ENCODE measurements at places on chromosomes 7 and 10.
A peak's percentile ranks its signal among the peaks of the same experiment; 100 is the strongest.

DNA sequence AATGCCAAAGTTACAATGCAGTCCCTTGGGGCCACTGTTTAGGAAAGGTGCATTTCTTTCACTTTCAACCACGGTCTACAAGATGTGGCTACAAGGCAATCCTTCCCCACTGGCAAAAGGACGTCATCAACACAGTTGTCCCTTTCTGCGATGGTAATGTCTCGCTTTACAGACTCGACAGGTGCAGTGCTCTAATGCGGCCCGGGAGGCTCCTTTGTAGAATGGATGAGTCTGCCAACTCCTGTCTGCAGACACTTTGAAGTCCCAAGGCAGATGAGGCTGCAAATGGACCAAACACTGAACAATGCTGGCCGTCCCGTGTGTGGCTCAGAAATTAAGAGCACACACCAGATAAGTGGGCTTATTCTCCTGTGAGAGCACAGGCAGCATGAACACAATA, 133.7 kb downstream of the PIP4K2A start:
- DNase-seq: no peak

DNA sequence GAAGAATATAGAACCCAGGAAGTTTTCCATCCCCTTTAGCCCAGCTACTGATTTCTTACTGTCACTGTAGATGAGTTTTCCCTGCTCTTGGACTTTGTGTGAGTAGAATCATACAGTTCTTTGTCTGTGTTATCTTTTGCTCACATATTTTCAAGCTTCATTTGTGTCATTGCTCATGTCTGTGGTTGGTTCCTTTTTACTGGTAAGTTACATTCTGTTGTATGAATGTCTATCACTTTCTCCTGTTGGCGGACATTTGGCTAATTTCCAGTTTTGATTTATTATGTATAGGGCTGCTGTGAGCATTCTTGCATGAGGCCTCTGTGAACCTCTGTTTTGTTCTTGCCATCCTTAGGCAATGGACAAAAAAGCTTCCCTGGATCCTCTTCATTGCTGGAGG, 5.3 kb downstream of the GLRX3 start:
- DNase-seq: no peak

DNA sequence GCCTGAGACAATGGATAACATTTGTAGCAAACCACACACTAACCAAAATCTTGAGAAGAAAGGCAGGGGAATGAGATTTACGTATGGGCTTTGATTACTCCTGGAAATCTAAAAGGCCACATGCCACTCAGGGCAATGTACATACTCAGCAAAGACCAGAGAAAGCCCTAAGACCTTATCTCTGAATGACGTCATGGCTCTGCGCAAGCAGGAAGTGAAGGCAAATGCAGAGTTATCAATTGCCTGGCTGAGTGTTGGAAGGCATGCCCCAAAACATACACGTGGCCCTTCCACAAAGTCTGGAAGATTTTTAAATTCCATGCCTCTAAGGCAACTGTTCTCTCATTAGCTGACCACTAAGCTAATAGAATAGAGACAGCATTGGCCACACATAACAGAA, 90.9 kb upstream of the NRBF2 start:
- no peak for DNase-seq

DNA sequence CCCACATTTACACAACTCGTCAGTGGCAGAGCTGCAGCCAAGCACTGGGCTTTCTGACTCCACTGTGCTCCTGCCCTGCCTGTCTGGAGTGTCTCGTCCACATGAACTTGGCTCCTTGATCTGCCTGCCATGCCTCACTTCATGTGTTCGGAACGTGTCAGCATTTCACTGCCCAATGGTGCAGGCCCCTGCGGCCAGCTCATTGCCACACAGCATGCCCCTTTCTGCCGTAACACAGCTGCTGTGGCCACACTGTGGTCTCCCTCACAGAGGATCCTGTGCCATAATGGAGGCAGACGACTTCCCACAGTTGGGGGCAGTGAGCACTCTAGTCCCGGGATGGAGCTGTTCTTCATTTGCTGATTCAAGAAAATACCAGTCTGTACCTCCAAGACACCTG, 94.2 kb upstream of the GJD4 start:
- DNase-seq: no peak

DNA sequence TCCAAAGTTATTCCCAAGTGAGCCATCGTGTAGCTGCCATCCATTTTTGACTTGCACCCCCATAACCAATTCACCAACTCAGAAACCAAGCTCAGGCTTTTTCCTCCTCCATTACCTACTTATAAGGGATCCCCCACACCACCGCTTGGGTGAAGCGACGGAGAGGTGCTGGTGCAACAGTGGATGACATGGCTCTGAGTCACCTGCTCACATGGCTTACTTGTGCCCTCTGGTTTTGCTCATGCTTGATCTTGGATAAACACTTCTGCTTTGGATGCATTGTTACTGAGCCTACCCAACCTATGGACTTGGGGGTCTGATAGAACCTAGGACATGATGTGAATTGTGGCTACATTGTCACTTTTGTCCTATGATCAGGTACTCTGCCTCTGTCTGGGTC, 12.0 kb upstream of the AKR1B1 start:
- DNase-seq: no peak

DNA sequence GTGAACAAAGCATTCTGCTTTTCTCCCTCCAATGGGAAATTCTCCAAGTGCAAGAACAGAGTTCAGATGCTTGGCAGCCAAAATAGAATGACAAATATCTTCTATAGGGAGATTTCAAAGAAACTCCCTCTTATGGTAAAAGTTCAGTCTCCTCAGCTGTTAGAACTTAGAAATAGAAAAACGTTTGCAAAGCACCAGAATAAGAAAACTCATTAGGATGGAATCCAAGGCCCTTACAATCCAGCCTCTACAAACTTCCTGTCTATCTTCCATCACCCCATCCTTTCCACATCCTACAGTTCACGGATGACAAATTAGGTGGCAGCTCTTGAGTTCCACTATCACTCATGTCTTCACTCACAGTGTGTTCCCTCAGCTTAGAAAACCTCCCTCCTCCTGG, 25.7 kb downstream of the FAM13C start:
- peak; percentile 66 for DNase-seq

DNA sequence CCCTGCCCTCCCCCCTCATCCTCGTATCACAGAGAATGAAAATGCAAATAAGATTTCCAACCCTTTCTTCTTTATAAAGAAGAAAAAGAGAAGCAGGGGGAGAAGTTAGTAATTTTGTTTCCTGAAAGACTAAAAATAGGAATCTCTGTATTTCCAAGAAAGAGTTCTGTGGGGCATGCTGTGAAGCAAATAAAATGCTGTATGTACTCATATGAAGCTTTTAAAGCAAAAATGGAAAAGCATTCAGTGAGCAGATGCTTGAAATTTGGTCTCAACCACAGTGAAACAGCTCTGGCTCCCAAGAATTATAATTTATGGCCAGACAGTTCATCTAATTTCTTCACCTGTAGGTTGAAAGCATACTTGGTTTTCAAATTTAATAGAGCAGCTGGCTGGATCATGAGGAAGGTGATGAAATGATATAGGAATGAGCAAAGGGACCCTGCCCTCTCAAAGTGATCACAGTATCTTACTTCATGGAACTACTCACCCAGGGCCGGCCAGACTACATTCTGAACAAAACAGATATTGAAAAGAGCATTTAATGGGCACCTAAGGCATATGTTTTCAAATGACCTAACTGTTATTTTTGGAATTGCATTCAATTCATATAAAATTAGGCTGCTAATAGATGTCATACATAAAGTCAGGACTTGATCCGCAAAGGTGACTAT, 31.4 kb downstream of the SVIL start:
- no peak for DNase-seq

- DNase-seq: no peak
Observed at GRCh38 chr7:144780071-144780608, 55.7 kb downstream of the TPK1 start.

DNA sequence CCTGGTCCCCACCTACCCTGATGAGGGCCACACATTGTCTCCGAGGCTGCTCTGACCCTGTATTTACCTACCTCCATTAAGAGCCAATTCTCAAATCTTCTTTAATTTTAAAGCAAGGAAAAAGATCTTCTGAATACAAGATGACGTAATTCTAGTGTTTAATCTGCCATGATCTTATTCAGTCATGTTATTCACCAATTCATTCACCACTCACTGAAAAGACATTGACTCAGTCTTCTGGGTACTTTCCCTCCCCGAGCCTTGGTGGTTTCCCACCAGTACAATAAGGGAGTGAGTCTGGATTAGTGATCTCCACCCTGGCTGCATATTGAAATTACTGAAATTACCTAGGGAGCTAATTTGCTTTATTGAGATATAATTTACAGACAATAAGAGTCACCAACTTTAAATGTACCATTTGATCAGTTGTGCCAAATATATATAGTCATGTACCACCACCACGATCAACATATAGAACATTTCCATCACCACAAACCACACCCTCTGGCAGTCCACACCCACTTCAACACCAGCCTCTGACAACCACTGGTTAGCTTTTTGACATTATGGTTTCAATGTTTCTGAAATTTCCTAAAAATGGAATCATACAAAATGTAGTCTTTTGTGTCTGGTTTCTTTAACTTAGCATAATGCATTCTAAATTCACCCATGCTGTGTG, 117.5 kb upstream of the UNC5B start:
- DNase-seq: no peak

DNA sequence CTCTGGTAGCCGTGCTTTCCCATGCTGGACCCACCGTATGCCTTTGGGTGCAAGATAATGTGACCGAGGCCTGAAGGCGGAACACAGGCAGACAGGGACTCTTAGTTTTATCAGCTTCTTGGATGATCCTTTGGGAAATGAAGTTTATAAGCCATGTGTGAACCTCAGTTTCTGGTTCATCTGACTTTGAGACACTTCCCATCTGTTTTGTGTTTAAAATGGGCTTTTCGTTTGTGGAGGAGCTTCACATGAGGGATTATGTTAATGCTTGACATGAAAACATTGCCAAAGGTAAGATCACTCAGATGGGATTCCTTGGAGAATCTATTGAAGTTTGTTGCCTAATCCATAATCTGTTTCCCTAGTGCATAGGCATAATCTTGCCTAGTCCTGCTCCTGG, 249.8 kb upstream of the LYZL1 start:
- no peak for DNase-seq

GRCh38 chr10:12984165-12984747, 17.3 kb downstream of the CCDC3 start:
- DNase-seq: no peak

GRCh38 chr7:130276796-130277762, 10.4 kb downstream of the CPA2 start:
- no peak for DNase-seq

DNA sequence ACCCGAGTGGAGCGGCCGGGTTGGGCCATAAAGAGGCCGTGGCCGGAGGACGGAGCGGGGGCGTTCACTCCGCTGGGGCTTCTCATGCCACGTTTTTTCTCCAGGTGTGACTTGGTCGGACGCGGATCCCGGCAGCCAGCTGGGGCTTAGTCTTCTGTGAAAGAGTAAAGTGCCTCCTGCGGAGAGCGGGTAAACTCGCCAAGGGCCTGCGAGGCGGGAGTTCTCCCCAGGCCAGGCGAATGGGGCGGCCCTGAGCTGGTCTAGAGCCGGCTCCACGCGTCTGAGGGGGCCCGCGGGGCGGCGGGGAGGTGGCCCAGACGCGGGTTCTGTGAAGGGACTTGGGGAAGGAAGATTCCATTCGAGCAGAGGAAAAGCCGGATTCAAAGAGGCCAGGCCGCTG, 86.3 kb upstream of the VIPR2 start:
- DNase-seq: no peak

GRCh38 chr7:26005683-26006410, 146.2 kb upstream of the NFE2L3 start:
- DNase-seq: no peak
